ENCODE measurements at places on chromosomes 4 and X.

GRCh38 chrX:46754036-46754435 lies 4.9 kb downstream of the SLC9A7 start:
- no peak for DNase-seq

DNA sequence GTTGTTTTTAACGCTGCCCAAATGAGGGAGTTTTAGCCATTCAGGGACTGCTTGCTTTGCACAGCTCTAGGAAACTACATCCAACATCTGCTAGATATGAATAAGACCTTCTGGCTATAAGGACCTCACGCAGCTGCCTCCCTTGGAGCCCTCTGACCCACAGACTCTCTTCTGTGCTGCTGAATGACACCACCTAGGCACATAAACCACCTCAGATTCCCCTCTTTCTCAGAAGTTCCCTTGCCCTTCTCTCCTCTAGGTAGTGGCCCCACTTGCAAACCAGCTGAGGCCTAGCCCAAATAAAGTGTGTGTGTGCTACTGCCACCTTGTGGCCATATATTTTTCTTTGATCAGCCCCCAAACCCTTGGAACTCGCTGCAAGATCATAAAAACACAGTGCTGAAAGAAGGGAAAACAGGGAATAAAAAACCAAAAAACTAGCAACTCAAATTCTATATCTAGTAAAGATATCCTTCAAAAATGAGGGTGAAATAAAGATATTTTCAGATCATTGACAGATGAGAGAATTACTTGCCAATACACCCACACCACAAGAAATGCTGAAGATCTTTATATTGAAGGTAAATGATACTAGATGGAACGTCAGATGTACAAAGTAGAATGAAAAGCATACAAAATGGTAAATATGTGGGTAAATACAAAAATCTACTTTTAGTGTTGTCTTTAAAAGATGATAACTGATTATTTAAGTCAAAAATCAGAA lies 265.9 kb downstream of the ADAMTS3 start:
- DNase-seq: peak; percentile 52

DNA sequence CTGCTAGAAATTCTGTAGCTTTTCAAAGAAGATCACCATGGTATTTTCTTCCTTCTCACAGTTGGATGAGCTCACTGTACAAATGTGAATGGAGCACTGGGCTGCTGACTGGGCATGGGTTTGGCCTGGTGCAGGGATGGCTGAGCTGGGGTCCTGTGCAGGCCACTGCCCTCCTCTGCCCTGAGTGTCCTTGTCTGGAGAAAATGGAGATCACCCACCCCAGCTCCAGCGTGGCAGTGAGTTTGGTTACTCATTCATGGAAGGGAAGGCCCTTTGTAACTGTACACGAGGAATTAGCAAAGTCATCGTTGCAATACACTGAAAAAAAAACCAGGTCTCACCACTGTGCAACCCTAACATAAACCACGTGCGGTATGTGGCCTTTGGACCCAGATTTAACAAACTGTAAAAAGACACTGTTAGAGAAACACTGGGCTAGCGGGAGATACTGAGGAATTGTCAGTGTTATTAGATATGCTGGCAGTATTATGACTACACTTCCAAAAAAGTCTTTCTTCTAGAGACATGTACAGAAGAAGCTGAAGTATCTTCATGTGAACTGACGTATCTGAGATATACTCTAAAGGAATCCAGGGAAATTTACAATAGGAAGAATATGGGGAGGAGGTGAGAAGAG lies 16.1 kb upstream of the TBC1D14 start:
- DNase-seq: no peak

GRCh38 chr4:154916068-154916467 lies 135.0 kb downstream of the RBM46 start:
- no peak for DNase-seq

DNA sequence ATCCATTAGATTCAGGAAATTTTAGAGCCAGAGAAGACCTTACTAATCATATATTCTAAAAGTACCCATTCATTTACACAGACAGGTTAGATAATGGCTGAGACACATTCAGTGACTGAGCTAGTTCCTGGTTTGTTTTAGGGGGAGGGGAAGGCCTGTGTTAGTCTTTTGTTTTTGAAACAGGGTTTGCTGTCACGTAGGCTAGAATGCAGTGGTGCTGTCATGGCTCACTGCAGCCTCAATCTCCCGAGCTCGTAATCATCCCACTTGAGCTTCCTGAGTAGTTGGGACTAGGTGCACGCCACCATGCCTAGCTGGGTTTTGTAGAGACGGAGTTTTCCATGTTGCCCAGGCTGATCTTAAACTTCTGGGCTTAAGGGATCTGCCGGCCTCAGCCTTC lies 10.1 kb downstream of the RBPJ start:
- DNase-seq: no peak

- DNase-seq: no peak
Observed at GRCh38 chr4:127772769-127773671, 9.1 kb upstream of the HSPA4L start.

- no peak for DNase-seq
Observed at GRCh38 chr4:86032476-86033022, 327.3 kb downstream of the MAPK10 start.

- DNase-seq: peak; percentile 86
Observed at GRCh38 chr4:6177587-6178197, 22.7 kb downstream of the JAKMIP1 start.

DNA sequence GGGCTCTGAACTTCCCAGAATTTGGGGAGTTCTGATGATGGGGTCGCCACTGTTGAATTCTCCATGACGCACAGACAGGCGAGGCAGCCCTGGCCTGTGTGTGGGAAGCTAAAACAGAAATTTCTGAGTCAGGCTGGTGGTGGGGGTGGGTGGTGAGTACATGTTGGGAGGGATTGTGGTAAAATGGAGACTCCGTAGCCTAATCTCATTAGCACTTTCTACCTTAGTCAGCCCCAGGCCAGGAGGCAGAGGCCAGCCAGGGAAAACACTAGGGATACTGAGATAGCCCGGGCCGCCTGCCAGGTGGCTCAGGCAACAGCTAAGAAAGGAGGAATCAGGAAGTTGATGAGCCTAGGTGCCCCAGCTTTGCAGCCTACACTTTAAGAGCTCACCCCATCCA lies 39.3 kb upstream of the NHSL2 start:
- no peak for DNase-seq

- DNase-seq: no peak
Observed at GRCh38 chrX:44010626-44011025, 37.4 kb upstream of the NDP start.

- DNase-seq: no peak
Observed at GRCh38 chrX:9635803-9636202, 129.8 kb downstream of the GPR143 start.

DNA sequence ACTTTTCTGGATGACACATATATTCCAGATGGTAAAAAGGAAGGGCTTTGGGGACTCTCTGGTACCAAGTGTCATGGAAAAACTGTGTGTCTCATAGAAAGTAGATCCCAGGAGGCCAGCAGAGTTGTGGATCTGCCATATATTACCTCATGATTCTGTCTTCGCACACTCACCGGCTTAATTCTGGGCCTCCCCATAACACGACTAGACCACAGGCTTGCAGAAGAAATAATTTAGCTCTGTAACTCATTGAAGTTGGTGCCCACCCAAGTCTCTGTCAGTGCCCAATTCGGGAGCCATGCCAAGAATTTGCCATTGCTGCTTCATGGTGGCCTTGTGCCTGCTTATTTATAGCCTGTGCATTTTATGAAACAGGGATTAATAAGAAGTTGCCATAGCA lies 104.5 kb downstream of the AR start:
- no peak for DNase-seq

DNA sequence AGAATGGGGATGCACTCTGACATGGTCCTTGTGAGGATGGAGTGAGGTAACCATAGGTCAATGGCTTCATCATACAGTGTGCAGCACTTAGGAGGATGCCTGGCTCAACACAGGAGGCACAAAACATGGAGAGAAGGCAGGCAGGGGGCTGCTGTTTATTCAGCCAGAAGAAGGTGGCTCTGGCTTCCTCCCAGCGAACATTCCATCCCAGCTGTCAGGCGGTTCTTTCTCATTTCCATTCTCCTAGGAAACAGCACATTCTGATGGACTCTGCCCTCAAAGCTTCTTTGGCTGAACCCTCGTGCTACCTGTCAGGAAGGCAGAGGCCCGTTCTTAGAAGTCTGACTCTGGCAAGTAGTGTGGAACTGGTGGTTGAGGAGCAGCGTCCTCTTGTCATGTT lies 18.6 kb downstream of the STK32B start:
- DNase-seq: no peak

Data from activated CD4-positive, alpha-beta T cell treated with anti-CD3 and anti-CD28 coated beads, Interleukin-2, amount 50 U/mL, for 16 hours (primary cell).